ENCODE measurements at places on chromosomes 12 and 14.

- DNase-seq, result peak; percentile 58
Measured at GRCh38 chr12:123389560-123390351, 5.8 kb downstream of the KMT5A start.

GRCh38 chr12:2513141-2514037 is 281.4 kb upstream of the FKBP4 start:
- DNase-seq, result no peak

DNA sequence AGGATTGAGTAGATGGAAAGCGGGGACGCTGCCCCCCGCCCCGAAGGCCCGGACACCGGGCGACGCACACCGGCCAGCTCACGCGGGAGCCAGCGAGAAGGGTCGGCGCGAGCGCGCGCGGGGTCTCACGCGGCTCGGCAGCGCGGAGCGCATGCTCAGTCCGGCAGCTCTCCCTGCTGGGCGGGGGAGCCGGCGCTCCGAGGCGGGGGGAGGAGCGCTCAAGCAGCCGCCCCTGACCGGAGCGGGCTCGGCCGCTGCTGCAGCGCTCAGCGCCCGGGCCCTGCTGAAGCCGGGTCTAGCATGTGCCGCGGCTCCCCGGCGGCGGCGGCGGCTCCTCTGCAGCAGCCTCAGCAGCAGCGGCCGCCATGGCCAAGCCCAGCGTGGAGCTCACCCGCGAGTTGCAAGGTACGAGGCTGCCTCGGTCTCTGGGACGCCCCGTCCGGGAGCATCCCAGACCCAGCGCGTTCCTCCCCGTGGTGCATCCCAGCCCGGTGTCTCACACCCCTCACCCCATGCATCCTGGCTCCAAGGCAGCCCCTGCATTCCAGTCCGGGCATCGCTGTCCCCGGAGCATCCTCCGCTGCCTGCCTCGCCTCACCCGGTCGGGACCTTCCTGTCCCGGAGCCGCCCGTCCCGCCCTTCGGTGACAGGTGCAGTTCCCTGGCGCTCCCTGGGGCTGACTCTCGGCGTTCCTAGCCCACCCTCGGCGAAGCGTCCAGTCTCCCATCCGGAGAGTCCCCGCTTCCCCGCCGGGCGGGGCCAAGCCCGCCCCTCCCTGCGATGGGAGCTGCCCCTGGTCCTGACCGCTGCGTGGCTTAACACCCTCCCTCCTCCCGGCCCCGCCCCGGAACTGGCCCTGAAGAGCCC is at the start of gene CARMIL3:
TSS of gene CARMIL3 (plus strand) at position 221 of the 867 bp plus-strand sequence. CDS start at position 366, 145 bp downstream.
- no peak for DNase-seq

DNA sequence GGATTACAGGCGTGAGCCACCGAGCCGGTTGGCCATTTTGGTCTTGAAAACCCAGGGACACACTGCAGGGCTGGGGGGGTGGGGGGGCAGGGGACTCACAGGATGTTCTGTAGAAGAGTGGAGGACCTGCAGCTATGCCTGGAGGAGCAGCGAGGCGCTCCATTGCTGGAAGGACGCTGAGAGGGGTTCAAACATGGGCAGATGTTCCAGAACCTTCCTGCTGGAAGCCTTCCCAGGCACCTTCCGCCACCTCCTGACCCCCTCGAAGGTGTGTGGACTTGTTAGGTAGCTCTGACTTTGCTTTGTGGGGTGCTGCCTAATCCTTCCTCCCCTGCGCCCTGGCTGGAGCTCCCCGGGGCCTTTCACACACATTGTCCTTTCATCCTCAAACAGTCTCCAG is 19.6 kb upstream of the PPP1R13B start:
- DNase-seq, result no peak

DNA sequence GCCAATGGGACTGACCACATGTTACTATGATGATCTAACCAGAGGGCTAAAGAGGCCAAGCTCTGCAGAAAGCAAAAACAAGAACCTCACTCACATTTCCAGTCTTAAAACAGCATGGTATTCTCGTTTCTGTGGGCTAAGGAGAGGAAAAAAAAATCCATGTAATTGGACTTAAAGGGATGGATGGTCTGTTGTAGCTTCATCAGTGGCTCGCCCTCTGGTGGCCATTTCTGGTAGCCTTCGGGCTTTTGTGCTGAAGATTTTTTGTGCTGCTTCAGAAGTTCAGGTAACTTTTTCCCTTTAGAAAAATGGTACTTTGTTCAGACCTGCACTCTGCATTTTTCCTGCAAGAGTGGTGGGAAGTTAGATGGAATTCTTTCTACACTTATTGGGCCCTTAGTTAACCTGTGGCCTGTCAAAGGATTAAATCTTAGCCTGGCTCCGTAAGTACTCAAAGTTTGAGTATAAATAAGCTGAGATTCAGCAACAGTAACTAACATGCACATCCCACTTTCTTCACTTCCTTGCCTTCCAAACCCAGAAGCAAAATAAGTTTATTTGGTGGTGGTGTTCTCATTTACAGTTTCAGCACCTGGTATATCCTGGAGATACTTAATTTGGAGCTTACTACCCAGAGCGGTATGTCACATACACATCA is 22.3 kb downstream of the DCAF4 start:
- DNase-seq, result no peak

DNA sequence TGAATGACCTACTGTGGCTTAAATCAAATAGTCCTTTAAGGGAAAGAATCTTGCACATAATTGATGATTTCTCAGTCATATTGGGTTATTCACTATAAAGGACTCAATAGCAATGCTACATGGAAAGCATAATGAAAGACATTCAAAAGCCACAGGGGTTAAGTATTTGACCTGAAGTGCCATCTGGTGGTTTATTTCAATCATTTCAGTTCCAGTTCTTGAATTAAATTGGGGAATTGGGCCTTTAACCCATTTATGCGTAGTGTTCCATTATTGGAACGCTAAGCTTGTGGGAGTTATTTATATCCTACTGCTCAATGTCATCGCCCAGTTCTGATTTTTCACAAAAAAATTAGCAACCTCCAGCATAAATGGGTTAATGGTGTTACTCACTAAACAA is 41.3 kb upstream of the C12orf71 start:
- DNase-seq, result no peak

- no peak for DNase-seq
Measured at GRCh38 chr12:103350116-103350515, 145.7 kb downstream of the C12orf42 start.

GRCh38 chr14:33686856-33687255 is 264.0 kb downstream of the EGLN3 start:
- DNase-seq, result no peak

- DNase-seq, result no peak
Measured at GRCh38 chr14:99745307-99745951, 47.8 kb upstream of the EML1 start.

DNA sequence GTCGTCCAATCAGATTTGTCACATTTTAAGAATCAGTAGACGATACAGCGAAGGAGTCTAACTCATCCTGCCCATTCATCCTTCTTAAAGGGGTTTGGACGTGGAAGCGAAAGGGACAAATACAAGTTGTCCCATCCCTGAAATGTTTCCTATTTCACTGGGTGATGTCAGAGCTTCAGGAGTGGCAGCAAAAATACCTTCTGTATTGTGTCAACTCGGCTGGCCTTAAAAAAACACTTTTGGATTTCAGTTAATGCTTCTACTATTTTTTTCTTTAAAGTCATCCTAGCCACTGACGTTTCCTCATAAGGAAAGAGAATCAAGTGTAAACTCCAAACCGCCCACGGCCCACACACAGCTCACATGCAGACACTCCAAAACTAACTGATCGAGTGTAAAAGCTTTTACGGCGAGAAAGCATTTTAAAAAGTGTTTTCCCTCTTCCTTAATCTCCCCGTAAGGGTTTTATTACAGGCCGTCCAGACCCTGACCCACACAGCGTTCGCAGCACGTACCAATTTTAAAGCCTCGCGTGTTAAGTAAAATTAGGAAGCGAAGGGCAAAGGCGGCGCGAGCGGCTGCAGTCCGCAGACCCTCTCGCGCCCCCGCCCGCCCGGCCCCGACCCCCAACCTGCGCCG is 593 bp downstream of the CFL2 start:
- DNase-seq, result no peak

GRCh38 chr12:111181143-111181726 is 187.7 kb downstream of the PHETA1 start:
- no peak for DNase-seq

GRCh38 chr12:442235-442884 is 17.4 kb upstream of the B4GALNT3 start:
- DNase-seq, result no peak

- DNase-seq, result no peak
Measured at GRCh38 chr14:91219517-91220389, 24.8 kb downstream of the GPR68 start.

- DNase-seq, result no peak
Measured at GRCh38 chr12:6265038-6265405, 45.5 kb upstream of the PLEKHG6 start.

- DNase-seq, result no peak
Measured at GRCh38 chr12:57764662-57765002, 2.2 kb downstream of the CYP27B1 start.

- DNase-seq, result no peak
Measured at GRCh38 chr14:102085948-102086708, 716 bp downstream of the HSP90AA1 start.

- DNase-seq, result no peak
Measured at GRCh38 chr14:81579115-81579514, 45.5 kb upstream of the SEL1L start.

DNA sequence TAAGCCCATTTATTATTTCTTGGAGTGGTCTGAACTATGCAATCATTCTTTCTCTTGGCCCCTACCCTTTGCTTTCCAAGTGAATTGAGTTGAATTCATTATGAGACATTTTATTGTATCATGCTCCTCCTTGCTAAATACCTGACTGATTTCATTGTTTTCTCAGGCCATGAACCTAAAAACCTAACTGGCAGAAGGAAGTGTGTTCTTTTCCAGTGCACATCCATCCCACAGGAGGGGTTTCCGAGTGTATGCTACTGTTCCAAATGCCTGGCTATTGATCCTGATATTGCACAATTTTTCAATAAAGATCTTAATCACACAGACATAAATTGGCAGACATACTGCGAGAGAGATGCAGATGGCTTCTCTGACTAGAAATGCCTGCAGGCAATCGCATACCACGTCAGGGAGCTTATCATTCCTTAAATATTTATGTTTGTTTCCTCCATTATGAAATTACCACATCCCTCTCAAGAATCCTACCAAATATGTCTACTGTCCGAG is 162.2 kb upstream of the EGLN3 start:
- peak; percentile 75 for DNase-seq

- no peak for DNase-seq
Measured at GRCh38 chr12:132049876-132050275, 94.2 kb downstream of the DDX51 start.

DNA sequence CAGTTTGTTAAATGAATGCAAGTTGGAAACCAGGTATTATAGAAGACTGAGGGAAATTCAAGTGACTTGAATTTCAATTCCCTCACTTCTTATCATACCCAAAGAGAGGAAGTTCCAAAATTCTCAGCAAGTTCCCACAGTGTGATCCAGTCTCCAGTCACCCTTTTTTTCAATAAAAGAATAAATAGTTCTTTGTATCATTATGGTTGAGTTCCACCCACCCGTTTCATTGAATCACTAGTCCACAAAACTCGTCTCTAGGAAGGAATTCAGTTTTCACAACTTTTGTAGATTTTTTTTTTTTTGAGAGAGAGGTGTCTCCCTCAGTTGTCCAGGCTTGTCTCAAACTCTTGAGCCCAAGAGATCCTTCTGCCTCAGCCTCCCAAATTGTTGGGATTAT is 1.6 kb upstream of the TMEM30B start:
- no peak for DNase-seq

- no peak for DNase-seq
Measured at GRCh38 chr14:61256826-61257468, 24.2 kb downstream of the TMEM30B start.

DNA sequence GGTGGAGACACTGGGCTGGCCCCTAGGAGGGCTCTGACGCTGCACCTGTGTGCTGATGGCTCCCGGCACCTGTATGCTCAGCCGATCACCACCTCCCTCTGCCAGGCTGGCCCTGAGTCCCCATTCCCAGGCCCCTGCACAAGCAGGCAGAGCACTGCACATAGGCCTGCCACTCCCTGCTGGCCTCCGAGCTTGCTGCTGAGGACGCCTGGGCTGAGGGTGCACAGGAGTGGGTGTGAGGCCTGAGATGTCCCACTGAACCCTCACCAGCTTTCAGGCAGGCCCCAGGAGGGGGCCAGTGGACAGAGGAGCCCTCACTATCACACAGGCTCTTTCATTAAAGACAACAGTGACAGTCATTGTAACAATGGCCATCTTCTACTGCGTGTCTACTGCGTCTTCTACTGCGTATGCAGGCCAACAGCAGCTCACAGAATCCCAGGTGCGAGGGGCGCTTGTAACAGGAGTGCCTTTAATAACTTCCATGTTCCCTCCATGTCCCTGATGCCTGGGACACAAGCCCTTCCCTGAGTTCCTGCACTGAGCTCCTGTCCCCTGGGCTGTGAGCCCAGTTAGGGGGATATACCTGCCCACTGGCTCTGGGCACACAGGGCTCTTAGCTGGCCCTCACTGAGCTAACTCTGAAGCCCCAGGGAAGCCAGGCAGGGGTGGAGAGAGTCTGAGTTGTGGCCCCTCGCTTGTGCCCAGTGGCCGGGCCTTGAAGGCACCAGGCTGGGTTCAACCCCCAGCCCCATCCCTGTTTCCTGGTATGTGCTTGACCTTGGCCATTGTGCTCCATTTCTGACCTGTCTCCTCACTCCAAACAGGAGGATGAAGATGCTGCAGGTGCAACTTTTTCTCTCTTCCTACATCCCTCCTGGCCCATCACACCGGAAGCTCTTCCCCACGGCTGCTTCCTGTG is 71.3 kb downstream of the PRIMA1 start:
- DNase-seq, result no peak

GRCh38 chr12:16349131-16349460 is 1.7 kb downstream of the MGST1 start:
- peak; percentile 70 for DNase-seq

DNA sequence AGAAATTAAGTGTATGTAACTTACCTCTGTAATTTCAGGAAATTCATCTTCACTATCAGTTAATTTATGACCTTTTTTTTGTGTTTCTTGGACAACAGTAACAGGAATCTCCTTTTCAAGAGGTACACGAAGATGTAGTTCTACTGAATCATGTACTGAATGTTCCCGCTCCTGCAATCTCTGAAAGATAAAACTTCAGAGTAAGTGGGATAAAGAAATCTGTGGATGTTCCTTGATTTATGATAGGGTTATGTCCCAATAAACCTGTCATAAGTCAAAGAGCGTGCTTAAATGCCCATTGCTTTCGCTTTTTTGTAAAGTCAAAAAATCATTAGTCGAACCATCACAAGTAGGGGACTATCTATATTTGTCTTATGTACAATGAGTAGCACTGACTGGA is 40.8 kb downstream of the SENP1 start:
- DNase-seq, result no peak

- no peak for DNase-seq
Measured at GRCh38 chr12:4943938-4944284, 34.2 kb downstream of the KCNA1 start.

- no peak for DNase-seq
Measured at GRCh38 chr12:39145175-39145999, 240.0 kb upstream of the CPNE8 start.

DNA sequence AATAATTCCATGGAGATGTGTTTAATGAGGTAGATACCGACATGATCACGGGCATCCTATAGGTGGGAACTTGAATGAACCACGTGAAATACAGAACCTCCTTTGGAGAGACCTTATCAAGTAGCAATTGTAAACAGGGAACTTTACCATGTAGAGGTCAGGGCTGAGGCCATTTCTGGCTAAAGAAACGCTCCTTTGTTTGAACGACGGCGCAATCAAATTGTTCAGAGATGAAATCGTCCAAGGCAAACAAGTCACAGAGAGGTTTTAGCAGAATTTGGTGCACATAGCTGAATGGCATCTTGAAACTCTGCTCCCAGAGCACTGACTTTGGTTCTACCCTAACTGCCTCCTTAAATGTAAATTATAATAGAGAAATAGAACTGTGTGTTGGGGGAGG is 9.8 kb downstream of the PRIMA1 start:
- no peak for DNase-seq

- DNase-seq, result no peak
Measured at GRCh38 chr12:22709292-22709691, 84.3 kb downstream of the ETNK1 start.

Measured in LNCaP clone FGC (cell line).